ENCODE measurements at places on chromosomes 2 and 18. TPM values are rescaled to one million over a fixed set of nuclear protein-coding genes. Genes with fewer than 3 reads are reported as not detected.

DNA sequence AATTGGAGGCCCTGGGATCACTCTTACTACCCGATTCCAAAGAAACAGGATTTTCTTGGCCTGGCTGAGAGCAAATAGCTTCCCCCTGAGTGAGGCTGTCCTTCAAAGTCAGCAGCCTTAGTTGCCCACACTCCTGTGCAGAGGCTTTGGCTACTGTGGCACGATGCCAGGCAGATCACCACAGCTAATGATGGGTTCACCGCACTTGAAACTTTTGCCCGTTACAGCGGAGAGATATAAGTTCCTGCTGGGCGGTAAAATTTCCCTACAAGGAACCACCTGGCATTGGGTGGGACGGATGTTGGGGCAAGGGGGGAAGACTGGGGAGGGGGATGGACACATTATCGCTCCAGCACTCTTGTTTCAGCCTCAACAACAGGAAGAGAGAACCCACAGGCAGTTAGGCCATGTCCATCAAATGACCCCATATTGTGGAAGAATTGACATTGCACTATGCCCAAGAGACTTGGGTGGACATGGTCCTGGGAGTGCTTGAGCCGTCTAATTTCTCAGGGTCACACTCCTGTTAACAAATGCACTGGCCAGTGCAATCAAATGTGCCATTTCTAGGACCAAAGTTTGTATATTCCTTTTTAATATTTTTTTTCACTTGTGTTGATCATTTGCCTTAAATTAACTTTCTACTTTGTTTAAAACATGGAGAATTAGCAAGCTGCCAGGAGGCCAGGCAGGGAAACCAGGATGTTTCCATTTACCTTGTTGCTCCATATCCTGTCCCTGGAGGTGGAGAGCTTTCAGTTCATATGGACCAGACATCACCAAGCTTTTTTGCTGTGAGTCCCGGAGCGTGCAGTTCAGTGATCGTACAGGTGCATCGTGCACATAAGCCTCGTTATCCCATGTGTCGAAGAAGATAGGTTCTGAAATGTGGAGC lies 4.4 kb downstream of the IL1B start:
- H3K4me1 ChIP-seq: peaks cover 3% of the 10 kb centered on the region
- no peak overlapping the region for H3K4me3 ChIP-seq
- no peak for DNase-seq
- peaks cover 2% of the 10 kb centered on the region for H3K36me3 ChIP-seq
- H3K27me3 ChIP-seq: peaks cover 30% of the 10 kb centered on the region
- H3K27ac ChIP-seq: no peak overlapping the region

- no peak for DNase-seq
- H3K27me3 ChIP-seq: no peaks in the 10 kb centered on the region
- no peak overlapping the region for H3K4me3 ChIP-seq
- peaks cover 25% of the 10 kb centered on the region for H3K4me1 ChIP-seq
Observed at GRCh38 chr2:177542396-177542795, 149.8 kb downstream of the AGPS start.

DNA sequence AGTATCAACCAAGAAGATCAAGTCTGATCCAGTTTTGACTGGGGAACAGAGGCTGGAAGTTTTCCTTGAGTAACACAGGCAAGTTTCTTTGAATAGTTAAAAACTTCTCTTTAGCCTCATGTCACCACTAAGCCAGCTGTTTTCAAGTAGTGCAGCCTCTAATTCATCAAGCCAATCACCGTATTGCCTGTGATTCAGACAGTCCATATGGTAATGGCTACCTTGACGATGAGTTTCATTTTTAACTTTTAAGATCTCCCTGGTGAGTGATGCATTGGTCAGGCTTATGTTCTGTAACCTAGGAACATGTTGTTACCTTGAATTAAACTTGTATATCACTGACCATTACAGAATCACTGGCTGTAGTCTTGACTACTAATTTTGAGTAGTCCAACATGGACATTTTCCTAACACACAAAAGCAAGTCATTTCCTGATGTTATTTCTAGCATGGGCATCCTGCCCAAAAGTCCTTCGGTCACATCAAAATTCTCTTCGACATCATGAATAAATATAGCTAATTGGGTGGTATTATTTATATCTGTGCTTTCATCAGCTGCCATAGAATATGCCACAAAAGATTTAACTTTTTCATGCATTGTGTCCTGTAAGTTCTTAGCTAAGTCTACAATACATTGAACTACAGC lies 238.8 kb upstream of the GCFC2 start:
- no peaks in the 10 kb centered on the region for H3K27me3 ChIP-seq
- DNase-seq: no peak
- no peak overlapping the region for H3K27ac ChIP-seq
- no peaks in the 10 kb centered on the region for H3K4me1 ChIP-seq
- H3K4me3 ChIP-seq: no peak overlapping the region

- DNase-seq: no peak
- H3K4me3 ChIP-seq: peak overlapping the region; percentile 81
- H3K27me3 ChIP-seq: no peaks in the 10 kb centered on the region
Observed at GRCh38 chr2:84832772-84833461, 48.0 kb downstream of the TRABD2A start.

- no peak overlapping the region for H3K4me3 ChIP-seq
- peaks cover 6% of the 10 kb centered on the region for H3K36me3 ChIP-seq
- H3K4me1 ChIP-seq: no peaks in the 10 kb centered on the region
- H3K27me3 ChIP-seq: no peaks in the 10 kb centered on the region
- DNase-seq: no peak
Observed at GRCh38 chr2:39558906-39559305, 106.8 kb upstream of the TMEM178A start.

- peaks cover 44% of the 10 kb centered on the region for H3K4me1 ChIP-seq
- DNase-seq: no peak
- no peaks in the 10 kb centered on the region for H3K27me3 ChIP-seq
- H3K4me3 ChIP-seq: no peak overlapping the region
- H3K27ac ChIP-seq: no peak overlapping the region
Observed at GRCh38 chr2:173358616-173359015, 3.9 kb downstream of the CDCA7 start.

GRCh38 chr2:167964650-167965413 lies 282.6 kb downstream of the STK39 start:
- H3K27me3 ChIP-seq: no peaks in the 10 kb centered on the region
- H3K4me1 ChIP-seq: no peaks in the 10 kb centered on the region
- H3K4me3 ChIP-seq: no peak overlapping the region

DNA sequence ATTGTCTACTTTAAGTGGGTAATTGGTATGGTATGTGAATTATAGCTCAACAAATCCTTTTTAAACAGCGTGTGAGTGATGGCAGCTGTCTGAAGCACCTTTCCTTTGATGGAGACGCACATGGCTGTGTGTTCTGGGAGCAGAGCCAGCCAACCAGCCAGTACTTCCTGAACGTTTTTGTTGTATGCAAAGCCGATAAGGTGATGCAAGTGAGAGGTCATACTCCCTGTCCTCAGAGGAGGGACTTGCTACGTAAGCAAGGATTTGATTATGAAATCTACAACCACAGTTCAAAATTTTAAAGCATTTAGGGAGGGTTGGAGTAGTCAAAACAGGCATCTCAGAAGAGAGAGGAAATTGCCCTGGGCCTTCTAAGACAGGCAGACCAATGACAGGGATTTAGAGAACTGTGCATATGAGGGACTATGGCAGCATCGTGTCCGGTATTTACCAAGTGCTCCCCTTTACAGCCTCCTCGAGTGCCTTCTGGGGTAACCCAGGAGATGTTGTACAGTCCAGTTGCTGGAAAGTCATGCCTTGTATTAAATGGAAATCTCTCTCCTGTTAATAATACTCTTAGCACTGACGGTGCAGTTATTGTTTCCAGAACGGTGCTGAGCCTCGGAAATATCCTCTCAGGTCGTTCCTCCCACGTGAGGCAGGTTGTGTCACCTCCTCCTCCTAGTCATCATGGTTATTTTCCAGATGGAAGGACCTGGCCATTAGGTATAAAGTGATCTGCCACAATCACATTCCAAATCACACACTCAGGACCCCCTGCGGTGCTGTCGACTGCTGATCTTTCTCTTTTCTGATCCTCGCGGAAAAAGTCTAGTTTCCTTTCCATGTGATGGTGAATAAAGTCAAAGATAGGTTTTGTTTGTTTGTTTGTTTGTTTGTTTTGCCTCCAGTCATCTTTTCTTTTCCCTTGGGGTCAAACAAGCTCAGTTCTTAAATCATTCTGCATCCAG lies 28.4 kb downstream of the ARHGEF4 start:
- H3K27ac ChIP-seq: no peak overlapping the region
- H3K4me1 ChIP-seq: no peaks in the 10 kb centered on the region
- DNase-seq: no peak
- H3K4me3 ChIP-seq: no peak overlapping the region

- peaks cover 3% of the 10 kb centered on the region for H3K27me3 ChIP-seq
- H3K4me3 ChIP-seq: no peak overlapping the region
- no peak overlapping the region for H3K27ac ChIP-seq
- no peak for DNase-seq
Observed at GRCh38 chr2:149781263-149781808, 193.8 kb upstream of the MMADHC start.

DNA sequence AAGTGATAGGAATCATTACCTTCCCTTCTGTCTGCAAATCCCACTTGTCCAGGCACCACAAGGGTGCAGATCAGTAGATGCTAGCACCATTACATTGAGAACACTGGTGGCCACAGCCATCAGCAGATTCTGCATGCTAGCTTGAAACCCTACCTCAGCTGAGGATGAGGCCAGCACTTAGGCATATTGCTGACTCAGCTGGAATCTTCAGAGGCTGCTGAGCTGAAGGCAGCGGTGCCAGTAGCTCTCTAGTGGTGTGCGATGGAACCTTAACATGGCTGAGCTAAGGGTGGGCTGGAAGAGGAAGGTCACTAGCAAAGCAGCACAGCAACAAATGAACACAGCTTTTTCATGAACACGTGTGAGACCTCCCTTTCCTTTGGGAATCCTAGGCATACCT lies 19.0 kb upstream of the CPO start:
- H3K4me3 ChIP-seq: no peak overlapping the region
- no peaks in the 10 kb centered on the region for H3K36me3 ChIP-seq
- H3K27ac ChIP-seq: no peak overlapping the region
- no peaks in the 10 kb centered on the region for H3K4me1 ChIP-seq
- no peaks in the 10 kb centered on the region for H3K27me3 ChIP-seq

DNA sequence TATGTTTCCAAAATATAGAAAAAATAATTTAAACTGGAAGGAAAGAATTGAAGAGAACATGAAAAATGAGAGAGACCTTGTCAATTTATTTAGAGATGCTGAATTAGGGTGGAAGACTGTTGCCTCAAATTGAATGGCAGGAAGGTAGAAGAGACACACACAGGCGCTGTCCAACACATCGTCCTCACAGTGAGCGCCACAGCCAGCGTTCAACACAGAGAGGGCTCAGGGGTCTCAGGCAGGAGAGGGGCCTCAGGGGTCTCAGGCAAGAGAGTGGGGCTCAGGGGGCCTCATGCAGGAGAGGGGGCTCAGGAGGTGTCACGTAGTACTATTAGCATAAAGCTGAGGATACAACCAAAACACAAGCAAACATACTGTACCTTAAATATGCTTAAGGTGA lies 65.7 kb downstream of the TMEM18 start:
- H3K27me3 ChIP-seq: peaks cover 13% of the 10 kb centered on the region
- H3K4me3 ChIP-seq: no peak overlapping the region
- no peak overlapping the region for H3K27ac ChIP-seq
- H3K36me3 ChIP-seq: no peaks in the 10 kb centered on the region

GRCh38 chr2:26598336-26598995 lies 42.7 kb downstream of the CIB4 start:
- no peak overlapping the region for H3K4me3 ChIP-seq
- H3K36me3 ChIP-seq: no peaks in the 10 kb centered on the region
- H3K27ac ChIP-seq: no peak overlapping the region
- peaks cover 4% of the 10 kb centered on the region for H3K4me1 ChIP-seq
- peaks cover 31% of the 10 kb centered on the region for H3K27me3 ChIP-seq
- peak; percentile 13 for DNase-seq

DNA sequence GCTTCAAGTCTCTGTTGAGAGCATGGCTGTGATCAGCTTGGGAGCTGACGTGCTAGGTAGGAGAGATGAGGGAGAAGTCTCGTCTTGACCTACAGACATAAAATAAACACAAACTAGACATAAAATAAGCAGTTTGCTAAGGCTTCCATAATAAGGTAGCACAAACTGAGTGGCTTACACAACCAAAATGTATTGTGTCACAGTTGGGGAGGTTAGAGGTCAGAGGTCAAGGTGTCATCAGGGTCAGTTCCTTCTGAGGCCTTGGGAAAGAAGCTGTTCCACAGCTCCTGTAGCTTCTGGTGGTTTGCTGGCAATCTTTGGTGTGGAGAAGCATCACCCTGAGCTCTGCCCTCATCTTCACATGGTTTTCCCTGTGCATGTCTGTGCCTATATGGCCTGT lies 20.2 kb downstream of the DAW1 start:
- H3K36me3 ChIP-seq: no peaks in the 10 kb centered on the region
- H3K27ac ChIP-seq: no peak overlapping the region
- H3K4me1 ChIP-seq: no peaks in the 10 kb centered on the region
- H3K27me3 ChIP-seq: peaks cover 3% of the 10 kb centered on the region
- no peak overlapping the region for H3K4me3 ChIP-seq
- DNase-seq: no peak

DNA sequence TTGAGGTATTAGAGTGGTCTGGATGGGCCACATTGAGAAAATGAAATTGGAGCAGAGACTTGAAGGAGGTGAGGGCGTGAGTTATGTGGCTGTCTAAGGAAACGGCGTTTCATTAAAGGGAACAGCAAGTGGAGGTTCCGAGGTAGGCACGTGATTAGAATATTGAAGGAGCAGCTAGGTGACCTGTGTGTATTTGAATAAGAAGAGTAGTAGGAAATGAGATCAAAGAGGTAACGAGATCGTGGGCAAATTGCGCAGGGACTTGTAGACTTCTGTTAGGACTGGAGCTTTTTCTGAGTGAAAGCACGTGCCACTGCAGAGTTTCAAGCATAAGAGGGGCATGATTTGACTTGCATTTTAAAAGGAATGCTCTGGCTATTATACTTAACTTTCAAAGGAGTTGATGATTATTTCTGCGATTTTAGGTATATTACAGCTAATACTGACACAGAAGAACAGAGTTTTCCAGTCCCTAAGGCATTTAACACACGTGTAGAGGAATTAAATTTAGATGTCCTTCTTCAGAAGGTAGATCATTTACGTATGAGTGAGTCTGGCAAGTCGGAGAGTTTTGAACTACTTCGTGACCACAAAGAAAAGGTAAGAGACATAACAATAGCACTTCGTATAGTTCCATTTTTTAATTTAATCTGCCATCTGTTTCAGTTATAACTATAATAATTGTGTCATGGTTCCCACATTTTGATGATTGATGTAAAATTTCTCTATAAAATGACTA lies 48.7 kb downstream of the RMDN2 start:
- H3K36me3 ChIP-seq: no peaks in the 10 kb centered on the region
- no peak overlapping the region for H3K27ac ChIP-seq
- no peaks in the 10 kb centered on the region for H3K4me1 ChIP-seq
- peaks cover 1% of the 10 kb centered on the region for H3K27me3 ChIP-seq
- H3K4me3 ChIP-seq: no peak overlapping the region
- DNase-seq: no peak

GRCh38 chr2:33062665-33063250 lies 116.0 kb downstream of the LTBP1 start:
- no peaks in the 10 kb centered on the region for H3K36me3 ChIP-seq
- H3K27me3 ChIP-seq: peaks cover 13% of the 10 kb centered on the region
- DNase-seq: no peak
- H3K4me3 ChIP-seq: no peak overlapping the region
- no peaks in the 10 kb centered on the region for H3K4me1 ChIP-seq

- H3K27ac ChIP-seq: no peak overlapping the region
- no peaks in the 10 kb centered on the region for H3K27me3 ChIP-seq
- H3K36me3 ChIP-seq: no peaks in the 10 kb centered on the region
- H3K4me1 ChIP-seq: no peaks in the 10 kb centered on the region
- H3K4me3 ChIP-seq: no peak overlapping the region
- no peak for DNase-seq
Observed at GRCh38 chr2:76268902-76269620, 558.3 kb upstream of the GCFC2 start.

The ALPG gene
- not detected for total RNA-seq

The DPP10 gene
- total RNA-seq: not detected

The MATN3 gene
- not detected for total RNA-seq

The GTF2A1L gene
- total RNA-seq: not detected

The CFC1 gene
- total RNA-seq: not detected

The ARMC9 gene
- total RNA-seq: 2.0 TPM

Data from activated naive CD8-positive, alpha-beta T cell treated with anti-CD3 and anti-CD28 coated beads, Interleukin-2, amount 10 ng/mL, durations not matched to agents 7 days and 5 days (primary cell).